ENCODE measurements at places on chromosomes 1 and 21. TPM values are rescaled to one million over a fixed set of nuclear protein-coding genes. Genes with fewer than 3 reads are reported as not detected.

GRCh38 chr1:11842154-11843041, 5.2 kb downstream of the NPPA start:
- H3K4me3 ChIP-seq, result no peak overlapping the region
- H3K27ac ChIP-seq, result no peak overlapping the region
- H3K36me3 ChIP-seq, result peaks cover 69% of the 10 kb centered on the region
- peak; percentile 21 for DNase-seq
- H3K4me1 ChIP-seq, result no peaks in the 10 kb centered on the region

- no peaks in the 10 kb centered on the region for H3K27me3 ChIP-seq
- no peak overlapping the region for H3K27ac ChIP-seq
- H3K4me3 ChIP-seq, result no peak overlapping the region
- H3K36me3 ChIP-seq, result no peaks in the 10 kb centered on the region
These were observed 46.9 kb upstream of the SMYD2 start for GRCh38 chr1:214233856-214234634.

DNA sequence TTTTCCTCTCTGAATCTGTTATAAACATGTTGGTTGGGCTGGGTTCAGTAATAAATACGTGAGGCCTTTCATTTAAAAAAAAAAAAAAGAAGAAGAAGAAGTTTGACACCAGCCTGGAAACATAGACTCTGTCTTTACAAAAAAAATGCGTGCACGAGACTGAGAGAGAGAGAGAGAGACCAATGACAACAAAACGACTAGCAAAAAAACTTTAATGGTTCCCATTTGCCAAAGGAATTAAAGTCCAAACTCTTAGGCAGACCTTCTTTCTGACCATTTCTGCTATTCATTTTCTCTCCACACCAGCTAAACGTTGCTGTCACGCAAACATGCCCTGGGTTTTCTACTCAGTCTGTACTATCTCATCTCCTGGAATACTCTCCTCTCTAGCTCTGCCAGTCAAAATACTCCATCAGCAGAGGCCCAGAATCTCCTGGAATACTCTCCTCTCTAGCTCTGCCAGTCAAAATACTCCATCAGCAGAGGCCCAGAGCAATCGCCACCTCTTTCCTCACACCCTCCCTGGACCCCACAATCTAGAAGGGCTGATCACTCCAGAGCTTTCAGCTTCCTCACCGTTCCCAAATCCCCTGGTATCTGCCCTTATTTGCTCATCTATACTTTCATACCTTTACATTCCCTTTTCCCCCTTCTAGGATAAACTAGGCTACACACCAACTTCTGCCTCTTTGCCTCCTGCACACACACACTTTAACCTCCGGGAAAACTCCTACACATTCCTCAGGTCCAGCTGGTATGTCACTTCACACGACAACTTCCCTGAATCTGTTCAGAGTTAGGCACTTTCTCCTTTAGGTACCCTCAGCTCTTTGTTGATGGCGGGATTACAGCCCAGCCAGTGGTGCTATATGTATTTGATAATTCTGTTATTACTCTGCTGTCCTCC, 100.0 kb downstream of the CDC7 start:
- no peaks in the 10 kb centered on the region for H3K36me3 ChIP-seq
- H3K4me1 ChIP-seq, result no peaks in the 10 kb centered on the region
- H3K27ac ChIP-seq, result no peak overlapping the region
- no peak for DNase-seq

- DNase-seq, result no peak
- H3K36me3 ChIP-seq, result no peaks in the 10 kb centered on the region
- H3K4me3 ChIP-seq, result no peak overlapping the region
- H3K27ac ChIP-seq, result no peak overlapping the region
- peaks cover 2% of the 10 kb centered on the region for H3K4me1 ChIP-seq
These were observed 26.1 kb downstream of the SPAG17 start for GRCh38 chr1:118158924-118159323.

GRCh38 chr1:160610569-160611242, 31.4 kb upstream of the CD84 start:
- H3K36me3 ChIP-seq, result no peaks in the 10 kb centered on the region
- no peak overlapping the region for H3K4me3 ChIP-seq
- DNase-seq, result no peak

PDPN gene
- total RNA-seq, result 4.6 TPM

CFAP107 gene
- total RNA-seq, result not detected

- no peaks in the 10 kb centered on the region for H3K4me1 ChIP-seq
- no peaks in the 10 kb centered on the region for H3K27me3 ChIP-seq
- DNase-seq, result no peak
These were observed 44.4 kb upstream of the B3GALT5 start for GRCh38 chr21:39568361-39568760.

- H3K4me3 ChIP-seq, result no peak overlapping the region
- H3K27me3 ChIP-seq, result no peaks in the 10 kb centered on the region
- H3K4me1 ChIP-seq, result peaks cover 4% of the 10 kb centered on the region
- no peaks in the 10 kb centered on the region for H3K36me3 ChIP-seq
- no peak overlapping the region for H3K27ac ChIP-seq
These were observed 122.6 kb upstream of the PPP2R5A start for GRCh38 chr1:212162635-212163034.

DNA sequence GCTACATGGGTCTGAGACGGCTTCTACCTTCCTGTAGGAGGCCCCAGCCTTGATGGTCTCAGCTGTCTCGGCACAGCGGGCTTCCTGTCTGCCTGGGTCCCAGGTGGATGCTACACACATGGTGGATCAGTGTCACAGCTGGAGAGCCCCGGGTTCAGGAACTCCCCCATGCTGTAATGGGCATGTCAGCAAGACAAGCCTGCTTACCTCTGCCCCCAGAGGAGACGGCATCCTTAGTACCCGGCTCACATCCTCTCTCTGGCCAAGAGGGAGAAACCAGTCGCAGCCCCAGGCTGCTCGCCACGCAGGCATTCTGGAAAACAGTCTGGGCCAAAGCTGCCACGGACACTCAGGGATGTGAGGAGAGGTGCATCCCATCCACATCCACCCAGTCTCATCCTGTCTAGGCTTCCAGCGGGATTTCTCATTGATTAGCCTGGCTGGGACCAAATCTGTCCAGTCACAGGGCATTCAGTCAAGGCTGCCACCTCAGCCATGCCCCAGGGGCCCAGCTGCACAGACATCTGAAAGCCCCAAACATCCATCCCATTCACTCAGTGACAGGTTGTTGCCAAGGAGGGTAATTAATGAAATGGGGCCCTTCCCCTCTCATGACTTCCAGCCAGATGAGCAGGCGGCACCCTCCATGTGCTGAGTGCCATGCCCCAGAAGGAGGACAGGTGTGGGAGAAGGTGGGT, 10.5 kb downstream of the SNAP47 start:
- H3K4me1 ChIP-seq, result no peaks in the 10 kb centered on the region
- H3K36me3 ChIP-seq, result peaks cover 8% of the 10 kb centered on the region
- no peak overlapping the region for H3K4me3 ChIP-seq
- no peaks in the 10 kb centered on the region for H3K27me3 ChIP-seq
- DNase-seq, result no peak
- no peak overlapping the region for H3K27ac ChIP-seq

- no peak for DNase-seq
- H3K36me3 ChIP-seq, result no peaks in the 10 kb centered on the region
- no peaks in the 10 kb centered on the region for H3K27me3 ChIP-seq
- H3K4me3 ChIP-seq, result no peak overlapping the region
These were observed 124.0 kb downstream of the GPATCH2 start for GRCh38 chr1:217506878-217507277.

DNA sequence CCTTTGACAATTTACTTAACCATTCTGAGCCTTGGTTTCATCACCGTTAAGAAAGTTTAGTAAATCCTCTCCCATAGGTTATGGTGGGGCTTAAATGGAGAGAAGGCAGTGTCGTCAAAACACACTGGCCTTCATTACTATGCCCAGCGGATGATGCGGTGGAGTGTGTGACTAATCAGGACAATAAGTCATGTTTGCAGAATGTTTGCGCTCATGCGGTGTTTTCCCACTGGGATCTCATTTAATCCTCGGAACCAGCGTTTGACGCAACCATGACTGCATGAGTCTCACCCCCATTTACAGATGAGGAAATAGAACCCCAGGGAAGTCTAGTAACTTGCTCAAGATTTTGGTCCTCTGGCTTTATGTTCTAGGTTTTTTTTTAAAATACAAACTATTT, 17.5 kb downstream of the SLC26A9 start:
- no peaks in the 10 kb centered on the region for H3K4me1 ChIP-seq
- no peak for DNase-seq
- H3K36me3 ChIP-seq, result no peaks in the 10 kb centered on the region
- no peak overlapping the region for H3K4me3 ChIP-seq
- H3K27me3 ChIP-seq, result no peaks in the 10 kb centered on the region

OPRD1 gene
- not detected for total RNA-seq

DNA sequence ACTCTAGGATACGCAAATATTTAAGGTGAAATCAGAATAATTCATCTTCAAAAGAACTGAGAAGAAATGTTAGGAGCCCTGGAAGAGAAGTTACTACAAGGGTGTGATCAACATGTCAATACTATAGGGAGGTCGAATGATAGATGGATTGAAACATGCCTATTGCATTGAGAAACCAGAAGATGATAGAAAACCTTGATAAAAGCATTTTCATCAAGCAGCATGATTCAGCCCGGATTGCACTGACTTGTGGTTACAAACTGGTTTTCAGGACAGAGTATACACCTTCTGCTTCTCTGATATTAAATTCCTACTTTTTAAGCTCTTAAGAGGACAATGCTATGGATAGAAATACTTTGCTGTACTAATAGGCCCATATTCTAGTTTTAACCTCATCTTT, 164.2 kb downstream of the FMN2 start:
- no peaks in the 10 kb centered on the region for H3K36me3 ChIP-seq
- DNase-seq, result no peak
- no peaks in the 10 kb centered on the region for H3K27me3 ChIP-seq
- no peaks in the 10 kb centered on the region for H3K4me1 ChIP-seq
- no peak overlapping the region for H3K4me3 ChIP-seq

DNA sequence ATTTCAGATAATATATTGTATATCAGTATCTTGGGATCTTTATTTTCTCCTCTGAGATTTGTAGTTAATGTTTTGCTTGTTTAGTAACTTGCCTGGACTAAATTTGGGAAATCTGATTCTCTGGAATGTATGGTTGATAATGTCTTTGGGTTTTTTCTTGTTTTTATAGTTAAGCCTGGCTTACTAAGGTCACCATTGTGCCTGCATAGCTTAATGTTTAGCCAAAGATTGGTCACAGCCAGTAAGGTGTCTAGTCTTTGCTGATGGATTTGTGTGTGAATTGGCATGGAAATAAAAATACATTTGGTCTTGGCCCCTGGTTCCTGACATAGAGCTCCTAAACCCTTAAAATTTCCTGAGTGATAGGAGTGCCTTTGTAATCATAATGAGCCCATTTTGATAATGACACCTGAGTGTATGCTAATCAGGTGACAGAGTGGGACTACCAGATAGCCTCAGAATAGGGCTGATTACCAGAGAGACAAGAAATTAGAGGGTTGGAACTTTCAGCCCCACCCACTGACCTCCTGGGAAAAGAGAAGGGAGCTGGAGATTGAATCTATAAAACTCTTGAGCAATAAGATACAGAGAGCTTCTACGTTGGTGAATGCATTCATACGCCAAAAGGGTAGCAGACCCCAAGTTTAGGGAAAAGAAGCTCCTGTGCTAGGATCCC, 47.9 kb upstream of the NUF2 start:
- H3K4me1 ChIP-seq, result no peaks in the 10 kb centered on the region
- no peak for DNase-seq
- no peak overlapping the region for H3K4me3 ChIP-seq
- H3K27ac ChIP-seq, result no peak overlapping the region
- no peaks in the 10 kb centered on the region for H3K36me3 ChIP-seq

DNA sequence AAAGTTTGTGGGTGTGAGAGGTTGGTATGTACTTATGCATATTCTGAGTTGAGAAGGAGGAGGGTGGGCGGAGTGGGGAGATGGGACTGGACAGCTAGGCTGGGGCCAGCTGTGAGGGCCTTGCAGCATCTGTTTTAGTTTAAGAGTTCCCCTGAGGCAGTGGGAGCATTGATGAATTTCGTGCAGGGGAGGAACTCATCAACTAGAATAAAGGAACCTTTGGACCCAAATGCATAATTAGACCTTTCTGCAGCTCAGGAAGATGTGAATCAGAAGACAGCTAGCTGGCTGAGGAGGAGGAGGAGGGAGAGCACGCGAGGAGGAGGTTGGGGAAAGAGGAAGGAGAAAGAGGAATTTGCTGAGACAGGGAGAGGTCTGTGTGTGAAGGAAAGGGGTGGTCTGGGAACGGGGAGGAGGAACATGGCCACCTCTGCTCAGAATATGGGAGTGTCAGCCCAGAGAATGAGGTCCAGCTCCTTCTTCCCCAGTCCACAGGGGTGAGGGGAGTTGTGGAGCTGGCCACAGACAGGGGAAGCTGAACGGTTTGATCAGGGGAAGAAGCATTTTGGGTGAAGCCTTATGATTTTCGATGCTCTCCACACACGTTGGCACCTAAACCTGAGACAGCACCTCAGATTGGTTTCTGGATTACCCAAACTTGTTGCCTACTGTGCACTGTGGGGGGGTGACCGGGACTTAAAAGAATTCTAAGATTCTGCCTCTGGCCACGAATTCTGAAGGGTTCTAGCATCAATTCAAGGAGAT, 27.7 kb downstream of the MYOG start:
- no peaks in the 10 kb centered on the region for H3K4me1 ChIP-seq
- H3K36me3 ChIP-seq, result no peaks in the 10 kb centered on the region
- DNase-seq, result no peak

VHLL gene
- total RNA-seq, result not detected

GRCh38 chr1:193971595-193971994, 785.2 kb upstream of the B3GALT2 start:
- H3K36me3 ChIP-seq, result no peaks in the 10 kb centered on the region
- H3K27me3 ChIP-seq, result no peaks in the 10 kb centered on the region
- H3K4me1 ChIP-seq, result no peaks in the 10 kb centered on the region
- no peak overlapping the region for H3K4me3 ChIP-seq

All from kidney (tissue), 22 donors.